GM19239 (cell line): ENCODE measurements at places on chromosomes 2 and 18.

- DNase-seq: no peak
Observed at GRCh38 chr2:8059794-8060193, 622.1 kb upstream of the ID2 start.

DNA sequence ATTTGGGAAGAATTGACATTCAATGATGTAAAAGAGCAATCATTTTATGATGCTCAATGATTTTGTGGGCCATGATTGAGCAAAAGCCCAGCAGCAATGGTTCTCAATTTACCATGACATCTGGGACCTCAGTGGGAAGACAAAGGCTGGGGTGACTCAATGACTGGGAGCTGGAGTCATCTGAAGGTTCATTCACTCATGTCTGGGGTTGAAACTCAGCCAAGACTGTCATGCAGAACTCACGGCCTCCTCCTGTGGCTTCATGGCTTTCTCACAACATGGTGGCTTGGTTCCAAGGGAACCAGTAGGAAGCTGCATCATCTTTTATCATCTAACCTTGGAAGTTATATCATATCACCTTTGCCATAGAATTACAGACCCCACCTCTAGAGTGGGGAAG, 45.1 kb upstream of the CD226 start:
- DNase-seq: no peak

GRCh38 chr2:205745661-205746419, 63.5 kb downstream of the NRP2 start:
- DNase-seq: no peak

- no peak for DNase-seq
Observed at GRCh38 chr2:212520340-212520739, 18.3 kb downstream of the ERBB4 start.

DNA sequence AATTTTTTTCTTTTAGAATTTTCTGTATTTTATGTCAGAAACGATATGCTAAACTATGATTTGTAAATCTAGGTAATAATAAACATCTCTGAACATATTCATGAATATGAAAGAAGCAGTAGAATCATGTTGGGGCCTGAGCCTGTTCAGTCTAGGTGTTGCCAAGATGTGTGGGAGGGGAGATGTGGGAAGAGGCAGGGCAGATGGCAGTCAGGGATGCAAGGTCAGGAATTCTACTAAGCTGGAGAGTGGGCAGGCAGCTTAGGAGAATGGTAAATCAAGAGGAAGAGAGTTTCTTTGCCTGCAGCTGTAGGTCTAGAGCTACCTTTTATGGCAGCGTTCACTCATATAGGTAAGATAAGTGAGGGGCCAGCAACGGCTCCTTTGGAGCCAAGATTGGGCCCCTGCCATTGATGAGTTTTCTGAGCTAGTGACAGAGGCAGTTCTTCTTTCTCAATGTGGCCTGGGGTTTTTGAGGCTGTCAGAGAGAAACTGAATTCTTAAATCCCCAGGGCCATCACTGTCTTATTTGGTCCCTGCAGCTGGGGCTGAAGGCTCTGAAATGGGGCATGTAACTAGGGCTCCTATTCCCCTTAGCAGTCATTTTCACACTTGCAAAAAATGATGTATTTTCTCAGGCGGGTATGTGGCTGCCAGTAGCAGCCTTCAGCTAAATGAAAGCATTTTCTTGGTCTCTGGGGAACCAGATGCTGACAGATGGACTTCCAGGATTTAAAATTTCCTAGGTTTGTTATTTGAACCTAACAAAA, 232.8 kb downstream of the PIK3C3 start:
- no peak for DNase-seq

- DNase-seq: no peak
Observed at GRCh38 chr2:63737081-63737751, 104.5 kb upstream of the UGP2 start.

DNA sequence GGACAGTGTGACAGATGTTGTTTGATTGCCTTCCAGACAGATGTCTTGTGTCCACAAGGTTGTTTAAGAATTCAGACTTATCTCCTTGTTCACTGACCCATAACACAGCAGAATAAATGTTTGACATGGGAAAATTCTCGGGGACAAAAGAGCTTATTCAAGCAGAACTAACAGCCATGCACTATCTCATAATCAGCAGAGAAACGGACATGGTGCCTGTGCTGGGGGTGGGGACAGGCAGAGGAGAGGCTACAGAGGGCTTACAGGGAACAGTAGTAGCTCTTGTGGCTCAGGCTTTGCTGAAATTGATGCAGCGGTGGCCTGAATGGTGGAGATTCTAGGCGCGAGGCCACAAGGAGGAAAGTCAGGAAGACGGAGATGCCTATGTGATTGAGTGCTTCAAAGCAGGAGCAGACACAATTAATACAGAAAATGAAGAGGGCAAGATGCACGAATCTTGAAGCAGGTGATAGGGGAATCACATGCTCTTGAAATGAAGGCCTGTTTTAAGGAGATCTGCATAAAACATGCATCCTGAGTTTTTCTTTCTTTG, 62.0 kb upstream of the CAB39 start:
- no peak for DNase-seq

- no peak for DNase-seq
Observed at GRCh38 chr18:23188068-23188760, 52.9 kb downstream of the CABLES1 start.

GRCh38 chr18:55457028-55457427, 131.0 kb downstream of the TCF4 start:
- DNase-seq: no peak

DNA sequence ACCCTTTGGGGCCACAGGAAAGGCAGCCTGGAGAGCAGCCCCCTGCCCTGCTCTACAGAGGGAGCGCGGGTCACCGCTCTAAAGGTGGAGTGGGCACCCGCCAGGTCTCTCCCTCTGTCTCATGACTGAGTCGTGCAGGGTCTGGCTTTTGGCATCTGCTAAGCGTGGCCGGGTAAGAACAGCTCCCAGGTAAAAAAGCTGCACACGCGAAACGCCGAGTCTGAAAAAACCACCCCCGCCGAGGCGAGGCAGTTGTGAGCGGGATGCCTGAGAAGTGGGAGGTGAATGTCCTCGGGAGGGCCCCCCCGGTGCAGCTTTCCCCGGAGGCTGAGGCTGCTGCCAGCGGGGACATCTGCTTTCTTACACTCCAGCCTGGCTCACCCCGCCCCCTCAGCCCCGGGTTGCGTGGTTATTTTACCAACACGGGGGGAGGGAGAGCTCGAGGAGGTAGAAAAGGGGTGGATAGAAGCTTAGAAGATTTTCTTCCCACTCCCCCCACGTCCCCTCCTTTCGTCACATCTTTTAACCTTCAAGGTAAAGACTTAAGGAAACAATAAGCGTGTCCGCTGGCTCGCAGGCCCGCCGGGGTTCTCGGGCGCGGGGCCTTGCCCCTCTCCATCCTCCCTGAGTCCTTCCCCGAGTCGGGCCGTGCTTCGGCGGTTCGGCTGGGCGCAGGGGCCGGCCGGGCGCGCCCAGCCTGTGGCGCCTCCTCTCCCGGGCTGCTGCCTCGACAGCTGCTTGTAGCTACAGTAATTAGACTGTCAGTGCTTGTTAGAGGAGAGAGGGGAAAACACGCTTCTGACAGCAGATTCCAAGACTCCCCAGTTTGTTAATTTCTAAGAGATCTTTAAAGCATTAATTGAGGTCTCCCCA, 70.6 kb upstream of the PSMD14 start:
- no peak for DNase-seq

- no peak for DNase-seq
Observed at GRCh38 chr18:31426021-31426420, 21.5 kb upstream of the DSG3 start.

DNA sequence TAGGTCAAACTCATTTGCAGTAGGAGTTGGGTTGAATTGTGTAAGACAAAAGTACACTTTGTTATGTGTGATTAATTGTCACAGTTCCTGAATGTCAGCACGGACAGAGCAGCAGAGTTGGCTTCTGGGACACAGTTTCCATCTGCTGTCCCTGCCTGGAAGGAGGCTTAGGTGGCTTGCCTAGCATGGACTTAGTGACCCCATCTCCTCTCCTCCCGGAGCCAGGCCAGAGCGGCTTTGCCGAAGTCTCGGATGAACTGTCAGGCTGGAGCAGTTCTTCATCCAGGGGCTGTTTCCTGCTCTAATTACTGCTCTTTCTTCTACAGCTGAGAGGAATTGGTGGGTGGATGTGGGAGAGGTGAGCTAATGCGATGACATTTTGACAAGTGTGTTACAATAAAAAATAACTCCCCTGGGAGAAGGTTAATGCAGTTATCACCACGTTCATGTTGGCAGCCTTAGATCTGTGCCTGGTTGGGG, 102.0 kb downstream of the SH3RF3 start:
- DNase-seq: no peak

- no peak for DNase-seq
Observed at GRCh38 chr2:128358941-128359731, 40.5 kb upstream of the HS6ST1 start.

GRCh38 chr2:239606741-239607516, 206.1 kb upstream of the HDAC4 start:
- no peak for DNase-seq

GRCh38 chr2:36705326-36706020, 9.0 kb downstream of the VIT start:
- DNase-seq: no peak
